ENCODE measurements at places on chromosomes 7 and 10. TPM values are rescaled to one million over a fixed set of nuclear protein-coding genes. Genes with fewer than 3 reads are reported as not detected.

The TMUB1 gene
- 55.8 TPM for total RNA-seq

The TFEC gene
- not detected for total RNA-seq

The SLC16A12 gene
- 0.19 TPM for total RNA-seq

The GSTO2 gene
- 2.3 TPM for total RNA-seq

The TAS2R41 gene
- not detected for total RNA-seq

Measured in A549 treated with ZK216348 at 1 μM for 4 hours (cell line).